ENCODE measurements at places on chromosomes 3 and 15.

DNA sequence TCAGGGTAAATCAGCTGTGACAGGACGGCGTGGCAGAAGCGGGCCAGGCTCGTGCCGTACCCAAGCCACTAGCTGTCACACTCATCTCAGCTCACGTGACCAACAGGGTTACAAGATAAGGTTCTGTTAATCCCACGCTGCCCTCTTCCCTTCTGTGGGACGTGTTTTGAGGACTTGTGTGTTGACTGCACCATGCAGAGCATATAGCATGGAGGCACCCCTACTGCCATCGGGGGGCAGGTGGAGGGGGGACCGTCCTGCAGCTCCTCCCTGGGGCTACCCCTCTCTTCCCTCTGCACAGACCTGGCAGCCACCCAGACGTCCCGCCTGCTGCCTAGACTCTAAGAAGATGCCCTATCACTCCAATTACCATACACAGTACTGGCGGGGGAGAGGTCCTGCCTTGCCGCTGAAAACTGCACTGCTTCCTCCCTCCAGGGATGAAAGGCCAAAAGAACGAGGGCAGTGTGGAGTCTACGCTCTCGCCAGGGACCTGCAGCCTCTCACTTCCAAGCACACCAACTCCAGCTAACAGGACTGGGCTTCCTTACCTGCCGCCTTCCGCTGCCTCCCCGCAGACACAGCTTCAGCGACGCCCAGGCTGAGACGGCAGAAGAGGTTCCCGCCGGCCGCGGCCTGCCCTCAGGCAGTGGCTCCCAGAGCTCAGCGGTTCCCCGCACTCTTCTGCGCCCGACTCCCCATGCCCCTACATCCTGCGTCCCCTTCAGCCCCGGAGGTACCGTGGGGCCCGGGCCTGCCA, at the start of gene TNK2:
Gene TNK2, minus strand, starts transcription at position 618 of the 760 bp plus-strand sequence. CDS start 19,963 bp downstream, outside the sequence.
- DNase-seq, result peak; percentile 46

DNA sequence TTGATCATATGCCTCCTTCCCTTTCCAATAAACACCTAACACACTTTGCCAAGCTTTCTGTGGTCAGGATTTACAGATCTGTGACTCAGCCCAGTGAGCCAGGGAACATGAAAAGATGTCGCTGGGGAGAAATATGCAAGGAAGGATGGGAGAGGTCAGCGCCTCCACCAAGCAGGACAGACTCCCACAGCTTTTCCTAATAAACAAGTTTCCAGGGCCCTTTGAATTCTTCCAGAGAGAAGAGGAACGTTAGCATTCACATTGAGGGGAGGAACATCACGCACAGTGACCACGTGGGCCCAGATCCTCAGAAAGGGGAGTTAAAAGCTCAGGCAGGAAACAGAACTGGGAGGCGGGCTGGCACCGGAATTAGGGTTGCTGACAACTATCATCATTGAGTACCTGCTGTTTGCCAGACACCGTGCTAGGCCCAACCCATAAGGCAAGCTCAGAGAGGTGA, 33.3 kb upstream of the MRPS22 start:
- no peak for DNase-seq

- DNase-seq, result no peak
These were observed 2.4 kb upstream of the RPUSD3 start for GRCh38 chr3:9846231-9846630.

DNA sequence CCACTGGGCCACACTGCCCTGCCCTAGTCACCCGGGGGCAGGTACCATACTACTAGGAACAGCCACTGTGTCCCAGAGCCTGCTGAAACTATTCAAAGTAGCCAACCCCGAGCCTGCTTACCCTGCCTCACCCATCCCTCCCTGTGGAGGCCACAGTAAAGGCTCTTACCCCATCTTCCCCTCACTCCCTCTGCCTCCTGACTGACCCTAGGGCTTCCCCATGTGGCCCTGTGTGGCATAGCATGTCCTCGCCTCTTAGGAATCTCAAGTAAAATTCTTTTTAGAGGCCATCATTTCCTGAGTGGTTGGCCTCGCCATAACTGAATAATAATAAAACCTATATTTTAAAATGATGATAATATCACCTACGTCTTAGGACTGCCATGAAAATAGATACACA, 112.2 kb upstream of the SLC6A11 start:
- no peak for DNase-seq

DNA sequence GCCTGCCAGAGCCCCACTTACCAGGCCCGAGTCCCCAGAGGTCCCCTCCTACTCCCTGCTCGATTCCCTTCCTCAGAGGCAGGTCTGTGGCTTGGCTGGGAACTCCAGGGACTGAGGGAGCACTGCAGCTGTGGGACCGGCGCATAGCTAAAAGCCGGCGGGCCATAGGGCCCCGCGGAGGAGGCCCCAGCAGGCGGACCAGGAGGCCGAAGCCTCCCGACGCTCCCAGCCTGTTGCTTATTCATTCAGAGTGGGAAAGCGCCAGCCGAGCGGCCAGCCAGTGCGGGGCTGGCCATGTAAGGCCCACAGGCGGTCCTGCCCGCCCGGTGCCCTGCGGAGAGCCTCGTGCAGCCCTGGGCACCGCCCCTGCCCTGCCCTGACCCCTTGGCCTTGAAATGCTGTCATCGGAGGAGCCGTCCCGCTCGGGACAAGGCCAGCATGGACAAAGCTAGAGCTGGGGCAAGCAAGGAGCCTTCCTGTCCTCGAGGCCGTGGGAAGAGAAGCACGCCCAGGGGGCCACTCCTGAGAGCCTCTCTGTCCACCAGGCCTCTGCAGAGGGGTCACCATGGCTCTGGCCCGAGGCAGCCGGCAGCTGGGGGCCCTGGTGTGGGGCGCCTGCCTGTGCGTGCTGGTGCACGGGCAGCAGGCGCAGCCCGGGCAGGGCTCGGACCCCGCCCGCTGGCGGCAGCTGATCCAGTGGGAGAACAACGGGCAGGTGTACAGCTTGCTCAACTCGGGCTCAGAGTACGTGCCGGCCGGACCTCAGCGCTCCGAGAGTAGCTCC, at the start of gene LOXL1:
Gene LOXL1, plus strand, starts transcription at position 244 of the 784 bp plus-strand sequence. Its CDS starts 322 bp downstream, at position 566.
- DNase-seq, result no peak

DNA sequence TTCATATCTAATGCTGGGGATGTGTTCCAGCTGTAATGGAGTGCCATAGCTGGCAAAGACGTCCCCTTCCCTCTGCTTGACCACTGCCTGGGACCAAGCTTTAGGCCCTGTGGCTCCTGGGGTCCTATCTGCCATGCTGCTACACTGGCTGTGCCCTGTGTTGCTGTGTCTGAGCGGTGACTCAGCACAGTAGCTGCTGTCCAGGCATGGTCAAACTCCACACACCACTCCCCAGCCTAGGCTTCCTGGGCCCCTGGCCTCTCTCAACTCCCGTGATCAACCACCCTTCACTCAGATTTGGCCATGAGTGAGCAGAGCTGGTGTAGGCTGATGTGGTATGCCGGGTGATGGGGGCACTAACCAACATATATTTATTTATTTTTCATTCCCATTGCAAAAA, 27.0 kb downstream of the EPHB1 start:
- no peak for DNase-seq

DNA sequence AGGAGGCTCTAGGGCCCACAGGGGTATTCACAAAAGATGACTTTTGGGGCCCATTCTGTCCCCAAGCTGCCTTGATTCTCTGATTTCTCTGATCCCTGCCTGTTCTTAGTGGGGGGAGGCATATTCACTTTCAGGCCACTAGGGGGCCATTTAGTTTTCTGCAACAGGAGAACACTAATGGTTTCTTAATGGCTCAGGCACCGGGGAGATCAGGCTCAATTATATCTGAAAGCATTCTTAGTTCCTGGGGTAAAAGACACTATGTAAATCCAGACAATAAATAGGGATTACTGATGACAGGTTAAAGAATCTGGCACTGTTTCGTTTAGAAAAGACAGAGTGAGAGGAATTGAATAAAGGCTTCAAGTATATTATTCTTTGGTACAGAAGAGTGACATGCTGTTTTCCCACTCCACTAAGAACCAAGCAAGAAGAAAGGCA, 2.5 kb upstream of the INAFM2 start:
- DNase-seq, result peak; percentile 78

GRCh38 chr3:134368751-134369105, 5.5 kb downstream of the AMOTL2 start:
- no peak for DNase-seq

DNA sequence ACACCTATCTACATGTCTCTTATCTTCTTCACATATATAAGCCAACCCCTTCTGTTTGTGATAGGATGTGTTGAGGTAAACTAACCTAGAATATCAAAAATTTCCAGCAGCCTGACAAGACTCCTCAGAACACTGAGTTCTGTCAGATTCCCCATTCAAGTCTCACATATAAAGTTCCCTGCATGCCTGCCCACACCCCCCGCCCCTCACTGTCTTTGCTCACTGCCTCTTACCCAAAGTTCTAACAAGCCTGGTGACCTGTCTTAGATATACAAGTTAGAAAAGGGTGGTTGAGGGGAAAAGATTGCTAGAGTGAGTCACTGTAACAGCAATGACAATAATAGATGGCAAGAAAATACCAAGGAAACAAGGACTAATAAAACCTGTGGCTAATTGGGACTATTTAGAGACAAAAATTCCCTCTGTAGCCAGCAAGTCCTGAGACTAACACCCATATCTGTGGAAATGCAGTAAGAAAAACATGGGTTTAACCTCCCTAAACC, 40.1 kb downstream of the FBXO22 start:
- no peak for DNase-seq

GRCh38 chr3:152269831-152270734, 1.4 kb downstream of the MBNL1 start:
- DNase-seq, result peak; percentile 74

- peak; percentile 86 for DNase-seq
These were observed 2.1 kb downstream of the ALCAM start for GRCh38 chr3:105368566-105369499.

GRCh38 chr3:141425523-141426233, 57.4 kb downstream of the ZBTB38 start:
- DNase-seq, result no peak

- peak; percentile 88 for DNase-seq
These were observed 49.5 kb downstream of the CYP11A1 start for GRCh38 chr15:74317820-74318375.

DNA sequence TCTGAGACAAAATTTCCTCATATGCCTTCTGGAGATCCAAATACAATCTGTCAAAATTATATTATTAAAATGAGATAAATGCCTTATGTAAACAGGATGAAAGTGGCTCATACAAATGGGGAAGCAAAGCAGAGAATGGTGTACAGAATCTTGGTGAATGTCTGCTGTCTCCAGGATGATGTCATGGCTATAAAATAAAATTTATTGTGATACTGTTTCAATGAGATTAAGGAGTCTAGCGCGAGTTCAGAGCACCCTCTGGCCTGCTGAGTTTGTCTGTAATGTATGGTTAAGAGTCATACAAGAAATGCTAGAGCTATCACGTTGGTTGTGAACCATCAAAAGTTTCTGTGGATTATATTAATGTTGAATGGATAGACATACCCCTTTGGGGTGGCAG, 359.7 kb downstream of the EFHB start:
- no peak for DNase-seq

DNA sequence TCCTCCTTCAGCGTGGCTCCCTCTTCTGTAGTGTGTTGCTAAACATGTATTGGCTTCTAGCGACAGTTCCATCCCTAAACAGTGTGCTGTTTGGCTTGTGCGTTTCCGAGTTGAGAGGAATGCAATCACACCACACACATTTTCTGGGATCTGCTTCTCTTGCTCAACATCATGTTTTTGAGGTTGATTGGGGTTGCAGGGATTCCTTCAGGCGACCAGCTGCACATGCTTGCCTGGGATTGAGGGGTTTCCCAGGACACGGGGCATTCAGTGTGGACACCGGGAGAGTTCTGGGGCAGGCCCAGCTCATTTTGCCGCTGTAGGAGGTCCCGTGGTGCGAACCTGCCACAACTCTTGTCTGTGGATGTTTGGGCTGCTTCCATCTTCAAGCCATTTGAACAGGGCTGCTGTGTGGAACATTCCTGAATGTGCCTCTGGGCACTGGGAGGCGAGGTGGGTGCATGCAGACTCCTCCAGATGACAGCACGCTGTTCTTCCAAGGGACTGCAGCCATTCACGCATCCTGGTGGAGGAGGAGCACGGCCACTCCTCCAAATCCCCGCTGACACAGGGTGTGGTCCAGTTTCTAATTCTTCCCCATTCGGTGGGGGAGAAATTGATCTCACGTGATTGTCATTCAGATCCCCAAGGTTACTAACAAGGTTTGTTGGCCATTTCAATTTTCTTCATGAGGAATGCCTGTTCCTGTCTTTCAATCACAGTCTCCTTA, 82.8 kb downstream of the PLXNA1 start:
- no peak for DNase-seq

- DNase-seq, result no peak
These were observed 65.0 kb downstream of the CLDN11 start for GRCh38 chr3:170483485-170484262.

DNA sequence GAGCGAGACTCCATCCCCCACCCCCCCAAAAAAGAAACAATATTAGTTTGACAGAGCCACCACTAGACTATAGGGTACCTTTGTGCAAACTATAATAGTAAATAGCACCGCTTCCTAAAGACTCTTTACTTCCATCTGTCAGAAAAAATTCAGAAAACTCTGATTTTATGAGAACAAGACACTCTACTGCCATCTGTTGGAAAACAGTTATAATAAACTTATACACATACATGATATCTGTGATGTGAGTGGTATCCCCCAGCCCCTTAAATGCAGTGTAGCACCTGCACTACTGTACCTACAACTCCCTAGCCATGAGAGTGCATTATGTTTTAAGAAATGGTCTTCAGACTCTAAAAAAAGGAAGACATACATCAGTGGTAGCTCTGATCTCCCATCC, 47.1 kb upstream of the CTDSPL start:
- no peak for DNase-seq

DNA sequence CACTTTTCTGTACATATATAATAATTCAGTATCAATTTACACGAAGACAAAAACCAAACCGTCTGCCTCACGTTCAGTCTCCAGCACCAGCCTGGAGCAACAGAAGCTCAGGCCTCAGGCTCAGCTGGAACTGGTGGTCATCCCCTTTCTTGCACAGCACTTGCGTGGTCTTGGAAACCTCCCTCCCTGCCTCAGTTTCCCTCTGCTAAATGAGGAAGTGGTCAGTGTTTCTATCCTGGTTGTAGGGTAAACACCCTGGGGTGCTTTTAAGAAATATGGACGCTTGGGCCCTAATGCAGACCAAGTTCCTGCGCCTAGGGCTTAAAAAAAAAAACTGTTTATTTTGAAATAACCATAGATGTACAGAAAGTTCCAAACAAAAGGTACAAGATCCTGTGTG, 21.6 kb downstream of the IQSEC1 start:
- DNase-seq, result no peak

DNA sequence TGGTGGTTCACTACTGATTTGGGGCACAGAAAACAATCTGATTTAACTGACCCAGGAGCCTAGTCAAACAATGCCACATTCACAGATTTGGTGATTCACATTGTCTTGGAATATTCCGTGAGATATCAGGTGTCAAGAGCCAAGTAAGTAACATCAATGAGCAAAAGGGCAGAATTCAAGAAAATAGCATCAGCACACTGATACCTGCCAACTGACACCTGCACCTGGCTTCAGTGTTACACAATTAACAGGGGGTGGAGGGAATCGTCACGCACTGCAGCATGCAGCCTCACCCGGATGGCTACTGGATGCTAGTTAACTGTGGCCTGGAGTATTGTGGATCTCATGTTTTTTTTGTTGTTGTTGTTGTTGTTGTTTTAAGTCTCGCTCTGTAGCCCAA, 17.6 kb downstream of the CCNL1 start:
- peak; percentile 52 for DNase-seq
